ENCODE measurements at places on chromosomes 2 and 18.
A peak's percentile ranks its signal among the peaks of the same experiment; 100 is the strongest.

- no peak for DNase-seq
These were observed 64.1 kb downstream of the ATAD2B start for GRCh38 chr2:23862716-23863426.

DNA sequence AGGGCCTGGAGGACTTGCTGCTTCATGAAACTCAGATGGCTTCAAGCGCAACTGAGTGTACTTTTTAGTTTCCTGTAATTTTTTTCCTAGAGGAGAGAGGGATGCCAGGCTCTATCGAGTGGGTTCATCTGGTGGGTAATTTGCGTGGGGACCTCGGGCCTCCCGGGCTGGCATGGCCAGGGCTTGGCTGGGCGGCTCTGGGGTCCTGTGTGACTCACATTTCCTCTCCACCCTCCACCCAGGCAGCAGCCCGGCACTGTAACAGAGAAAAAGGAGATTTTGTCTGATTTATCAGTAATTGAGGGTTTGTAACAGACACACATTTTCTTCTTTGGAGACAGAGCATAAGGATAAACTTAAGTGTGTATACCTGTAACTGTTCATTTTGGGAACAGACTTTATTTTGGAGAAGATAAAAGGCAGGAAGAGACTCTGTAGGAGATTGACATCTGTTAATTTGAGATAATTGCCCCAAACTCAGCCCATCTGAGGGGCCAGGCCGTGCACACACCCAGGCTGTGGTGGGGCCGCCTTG, 64.3 kb downstream of the NFATC1 start:
- DNase-seq = peak; percentile 18

DNA sequence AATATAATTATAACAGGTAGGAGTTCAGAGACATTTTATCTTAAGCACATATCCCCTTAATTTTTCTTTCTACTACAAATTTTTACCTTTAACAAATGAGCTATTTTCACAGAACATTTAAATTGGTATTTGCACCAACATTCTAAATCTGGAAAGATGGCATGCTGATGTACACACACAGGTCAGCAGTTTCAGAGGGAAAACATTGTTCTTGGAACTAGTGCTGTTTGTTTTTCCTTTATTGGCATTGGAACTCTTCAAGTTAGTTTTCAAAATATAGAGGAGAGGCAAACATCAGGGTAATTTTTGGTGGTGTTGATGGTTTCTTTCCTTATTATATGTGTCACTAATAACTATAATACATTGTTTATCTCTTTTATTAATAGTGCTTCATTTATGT, 155.3 kb downstream of the PHLPP1 start:
- no peak for DNase-seq

GRCh38 chr2:197322724-197323720, 12.4 kb upstream of the ANKRD44 start:
- DNase-seq = no peak

DNA sequence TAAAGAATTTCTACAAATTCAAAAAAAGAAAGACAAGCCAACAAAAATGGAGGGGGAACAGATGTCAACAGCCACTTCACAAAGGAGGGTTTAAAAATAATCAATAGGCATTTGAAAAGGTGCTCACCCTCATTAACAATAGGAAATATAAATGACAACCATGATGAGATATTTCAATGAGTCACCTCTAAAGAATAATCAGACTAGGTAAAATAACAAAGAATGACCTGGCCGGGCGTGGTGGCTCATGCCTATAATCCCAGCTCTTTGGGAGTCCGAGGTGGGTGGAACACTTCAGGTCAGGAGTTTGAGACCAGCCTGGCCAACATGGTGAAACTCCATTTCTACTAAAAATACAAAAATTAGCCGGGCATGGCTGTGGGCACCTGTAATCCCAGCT, 133.6 kb downstream of the KCNE4 start:
- no peak for DNase-seq

DNA sequence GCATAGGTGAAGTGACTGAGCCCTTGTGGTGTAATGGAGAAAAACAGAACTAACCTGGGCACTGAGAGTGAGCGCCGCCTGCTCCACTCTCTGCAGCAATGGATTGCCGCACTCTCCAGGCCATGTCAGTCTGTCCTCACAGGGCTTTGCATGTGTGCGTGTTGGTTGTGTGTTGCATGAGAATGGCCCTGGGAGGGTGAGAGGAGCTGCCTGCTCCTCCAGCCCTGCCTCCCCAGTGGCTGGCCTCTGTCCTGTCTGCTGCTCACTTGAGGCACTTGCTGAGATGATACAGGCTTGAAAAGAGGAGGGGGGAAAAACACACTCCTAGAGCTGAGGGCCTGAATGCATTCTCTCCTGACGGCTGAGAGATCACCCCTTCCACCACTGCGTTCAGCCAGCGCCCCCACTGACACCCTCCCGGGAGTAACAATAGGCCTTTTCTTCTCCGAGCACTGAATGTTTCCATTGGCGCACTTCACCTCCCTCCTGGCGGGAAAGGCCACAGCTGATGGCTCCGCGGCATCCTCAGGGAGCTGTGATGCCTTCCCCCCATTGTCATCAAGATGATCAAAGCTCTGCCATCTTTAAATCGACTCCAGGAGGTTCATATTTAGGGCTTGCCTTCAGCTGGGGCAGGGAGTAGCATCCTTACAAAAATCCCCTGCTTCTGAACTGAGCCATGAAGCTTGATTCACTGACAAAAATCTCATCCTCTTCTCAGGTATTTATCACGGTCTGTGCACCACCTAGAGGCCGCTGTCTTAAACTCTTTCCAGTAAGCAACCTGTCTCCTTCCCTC, 49.9 kb upstream of the DAPL1 start:
- DNase-seq = peak; percentile 67

DNA sequence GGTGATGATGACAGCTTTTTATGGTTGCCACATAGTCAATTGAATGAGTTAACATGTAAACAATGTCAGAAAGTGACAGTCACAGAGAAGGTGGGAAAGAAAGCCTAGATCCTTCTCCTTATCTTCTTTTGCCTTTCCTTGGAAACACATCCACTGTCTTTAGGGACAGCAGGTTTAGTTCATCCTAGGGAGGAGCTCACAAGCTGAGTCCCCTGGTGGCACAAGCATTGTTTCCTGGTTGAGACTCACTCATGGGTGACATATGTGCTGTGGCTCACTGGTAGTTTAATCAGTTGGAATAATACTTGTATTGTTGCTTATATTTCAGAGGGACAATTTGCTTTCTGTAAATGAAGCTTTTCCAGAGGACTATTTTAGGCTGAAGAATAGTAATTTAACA, 598.5 kb downstream of the CNTNAP5 start:
- no peak for DNase-seq

- no peak for DNase-seq
These were observed 3.1 kb upstream of the ARID5A start for GRCh38 chr2:96533292-96534073.

- DNase-seq = no peak
These were observed 68.8 kb downstream of the CAVIN2 start for GRCh38 chr2:191778041-191778440.

- DNase-seq = no peak
These were observed 1.9 kb downstream of the CDH20 start for GRCh38 chr18:61334951-61335683.

GRCh38 chr2:113925884-113926283, 36.0 kb downstream of the ACTR3 start:
- no peak for DNase-seq

DNA sequence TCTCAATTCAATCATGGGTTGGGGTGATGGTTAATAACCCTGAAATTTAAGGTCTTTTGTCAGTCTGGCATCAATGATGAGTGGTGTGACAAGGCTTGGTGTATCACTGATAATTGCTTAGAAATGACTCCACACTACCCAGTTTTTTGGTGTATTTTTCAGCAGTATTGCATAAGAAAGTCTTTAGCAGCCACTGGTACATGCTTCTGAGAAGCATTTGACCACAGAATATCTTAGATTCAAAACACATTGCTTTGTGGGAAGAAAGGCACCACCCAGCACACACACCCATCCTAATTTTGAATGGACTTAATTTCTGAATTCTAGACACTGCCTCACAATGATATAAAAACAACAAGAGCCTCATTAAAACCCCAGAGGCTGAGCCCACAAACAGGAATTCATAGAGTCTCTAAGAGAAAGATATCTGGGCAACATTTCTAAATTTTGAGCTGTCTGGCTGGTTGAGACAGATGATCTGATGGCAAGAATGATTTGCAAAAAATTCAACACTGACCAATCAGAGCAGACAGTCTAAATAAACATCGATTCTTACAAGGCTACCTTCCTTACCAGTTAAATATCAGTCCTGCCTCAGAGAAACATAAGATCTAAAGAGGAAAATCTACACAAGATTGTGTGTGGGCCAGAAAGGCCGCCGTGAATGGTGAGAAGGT, 114.7 kb upstream of the CYP1B1 start:
- no peak for DNase-seq
